ENCODE measurements at places on chromosomes 6 and 20.

DNA sequence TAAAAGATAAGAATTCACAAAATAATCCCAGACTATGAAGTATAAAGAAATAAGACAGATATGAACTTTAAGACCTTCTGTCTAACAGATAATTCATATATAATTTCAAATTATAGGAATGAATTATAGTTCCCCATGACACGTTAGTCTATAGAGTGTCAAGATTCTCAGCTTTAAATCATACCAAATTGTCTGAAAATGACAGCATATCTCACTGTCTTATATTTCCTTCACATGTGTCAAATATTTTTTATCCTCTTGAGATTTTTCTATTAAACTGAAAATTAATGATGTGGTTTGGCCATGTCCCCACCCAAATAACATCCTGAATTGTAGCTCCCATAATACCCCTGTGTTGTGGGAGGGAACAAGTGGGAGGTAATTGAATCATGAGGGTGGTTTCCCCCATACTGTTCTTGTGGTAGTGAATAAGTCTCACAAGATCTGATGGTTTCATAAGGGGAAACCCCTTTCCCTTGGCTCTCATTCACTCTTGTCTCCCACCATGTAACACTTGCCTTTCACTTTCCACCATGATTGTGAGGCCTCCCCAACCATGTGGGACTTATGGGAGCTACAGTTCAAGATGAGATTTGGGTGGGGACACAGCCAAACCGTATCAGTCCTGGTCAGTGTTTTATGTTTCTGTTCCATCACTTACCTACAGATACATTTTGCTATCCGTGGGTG lies 825.3 kb upstream of the GJE1 start:
- no peak for DNase-seq

- no peak for DNase-seq
Observed at GRCh38 chr20:49481116-49481515, 1.4 kb downstream of the KCNB1 start.

DNA sequence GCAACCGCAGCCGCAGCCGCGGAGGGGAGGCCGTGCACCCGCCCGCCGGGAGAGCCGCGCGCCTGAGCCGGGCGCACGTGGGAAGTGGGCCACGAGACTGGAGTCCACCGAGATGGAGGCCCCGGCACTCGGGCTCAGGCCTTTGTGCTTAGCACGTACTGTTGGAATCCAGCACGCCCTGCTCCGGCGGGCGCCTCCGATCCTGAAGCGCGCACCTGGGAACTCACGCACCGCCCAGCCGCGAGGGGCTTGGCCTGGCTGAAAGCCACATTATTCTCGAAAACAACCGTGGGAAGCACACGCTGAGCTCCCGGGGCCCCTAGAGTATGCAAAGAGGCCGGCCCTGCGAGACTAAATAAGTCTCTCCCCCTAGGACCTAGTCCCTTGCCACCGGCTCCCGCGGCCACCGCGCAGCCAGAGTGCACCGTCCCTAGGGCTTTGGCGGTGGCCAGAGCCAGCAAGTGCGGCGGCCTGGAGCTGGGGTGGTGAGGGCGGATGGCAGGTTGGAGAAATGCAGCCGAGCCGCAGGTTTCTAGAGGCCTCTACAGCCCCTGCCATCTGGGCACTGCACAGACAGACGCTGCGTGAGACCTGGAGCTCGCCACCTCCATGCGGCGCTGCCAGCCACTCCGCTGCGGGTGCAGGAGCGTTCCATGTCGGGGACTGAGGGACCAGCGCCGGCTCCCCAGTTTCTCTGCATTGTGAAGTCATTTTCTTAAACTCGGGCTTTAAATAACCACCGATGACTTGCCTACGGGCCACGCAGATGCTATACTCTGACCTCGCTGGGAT lies 42.0 kb upstream of the LY86 start:
- peak; percentile 24 for DNase-seq

DNA sequence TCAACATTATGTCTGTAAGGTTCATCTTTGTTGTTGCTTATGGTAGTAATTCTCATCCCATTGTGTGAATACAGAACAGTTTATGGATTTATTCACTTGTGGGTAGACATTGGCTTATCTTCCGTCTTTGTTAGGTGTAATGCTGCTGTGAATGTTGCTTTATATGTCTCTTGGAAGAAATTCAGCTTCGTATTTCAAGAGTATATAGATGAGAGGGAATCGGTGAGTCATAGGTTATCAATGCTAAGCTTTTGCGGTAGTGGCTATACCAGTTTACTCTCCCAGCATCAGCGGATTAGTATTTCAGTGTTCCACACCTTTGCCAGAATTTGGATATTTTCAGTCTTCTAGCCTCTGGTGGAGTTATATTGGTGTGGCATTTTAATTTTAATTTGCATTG lies 77.8 kb downstream of the ZFAND3 start:
- peak; percentile 55 for DNase-seq

DNA sequence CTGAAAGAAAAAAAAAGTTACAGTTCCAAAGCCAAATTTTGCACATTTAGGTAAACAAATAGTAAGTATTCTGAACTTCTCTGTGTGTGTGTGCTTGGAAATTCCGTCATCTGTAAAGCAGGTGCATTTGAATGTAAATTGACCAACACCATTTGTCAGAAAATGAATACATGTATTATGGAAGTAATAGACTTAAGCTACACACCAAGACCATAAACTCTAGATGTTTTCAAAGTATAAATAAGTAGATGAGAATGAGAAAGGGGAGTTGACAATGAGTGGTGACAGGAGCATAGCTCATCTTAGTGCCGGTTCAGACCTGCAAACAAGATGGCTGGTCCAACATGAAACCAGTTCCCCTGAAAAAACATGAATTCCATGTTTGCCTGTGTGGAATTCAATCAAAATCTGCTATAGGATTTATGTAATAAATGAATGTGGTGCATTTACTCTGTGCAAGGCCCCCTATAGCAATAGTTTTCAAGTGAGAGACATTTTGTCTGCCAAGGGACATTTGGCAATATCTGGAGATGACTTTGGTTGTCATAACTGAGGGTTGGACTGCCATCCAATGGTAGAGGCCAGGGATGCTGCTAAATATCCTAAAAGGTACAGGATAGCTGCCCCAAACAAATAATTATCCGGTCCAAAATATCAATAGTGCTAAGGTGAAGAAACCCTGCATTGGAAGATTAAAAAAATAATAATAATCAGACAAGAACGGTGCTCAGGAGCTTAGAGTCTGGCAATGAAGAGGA lies 11.0 kb upstream of the FILIP1 start:
- peak; percentile 7 for DNase-seq

- DNase-seq: no peak
Observed at GRCh38 chr6:17361013-17361412, 32.4 kb upstream of the CAP2 start.

DNA sequence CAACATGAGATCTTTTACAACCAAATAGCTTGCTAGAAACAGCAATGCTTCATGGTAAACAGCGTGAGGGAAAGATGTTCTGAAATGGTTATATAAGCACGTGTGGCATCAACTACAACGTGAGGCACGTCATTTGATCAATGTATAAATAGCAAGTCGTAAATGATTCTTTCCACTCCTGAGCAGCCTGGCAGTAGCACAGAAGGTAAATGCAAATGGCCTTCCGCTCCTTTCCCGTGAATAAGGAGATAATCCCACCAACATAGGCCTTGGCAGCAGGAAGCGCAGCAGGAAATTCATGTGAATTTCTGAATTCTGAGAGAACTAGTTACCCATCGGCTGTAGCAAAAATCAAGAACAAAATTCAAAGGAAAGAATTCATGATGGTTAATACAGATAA lies 17.0 kb downstream of the RPS6KA2 start:
- no peak for DNase-seq

DNA sequence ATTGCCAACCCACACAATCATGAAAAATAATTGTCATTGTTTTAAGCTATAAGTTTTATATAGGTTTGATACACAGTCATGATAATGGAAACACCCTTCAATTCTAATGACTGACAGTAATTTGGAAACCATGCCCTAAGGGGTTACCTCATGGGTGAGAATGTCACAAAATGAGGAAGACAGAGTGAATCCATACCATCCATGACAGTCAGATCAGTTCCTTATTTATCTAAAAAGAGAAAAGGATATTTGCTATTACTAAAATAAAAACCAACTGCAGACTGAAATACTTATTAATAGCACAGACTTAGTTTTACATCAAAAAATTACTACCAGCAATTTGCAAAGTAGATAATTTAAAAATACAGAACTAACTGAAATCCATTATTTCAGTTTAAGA lies 437.8 kb downstream of the UTRN start:
- DNase-seq: no peak

DNA sequence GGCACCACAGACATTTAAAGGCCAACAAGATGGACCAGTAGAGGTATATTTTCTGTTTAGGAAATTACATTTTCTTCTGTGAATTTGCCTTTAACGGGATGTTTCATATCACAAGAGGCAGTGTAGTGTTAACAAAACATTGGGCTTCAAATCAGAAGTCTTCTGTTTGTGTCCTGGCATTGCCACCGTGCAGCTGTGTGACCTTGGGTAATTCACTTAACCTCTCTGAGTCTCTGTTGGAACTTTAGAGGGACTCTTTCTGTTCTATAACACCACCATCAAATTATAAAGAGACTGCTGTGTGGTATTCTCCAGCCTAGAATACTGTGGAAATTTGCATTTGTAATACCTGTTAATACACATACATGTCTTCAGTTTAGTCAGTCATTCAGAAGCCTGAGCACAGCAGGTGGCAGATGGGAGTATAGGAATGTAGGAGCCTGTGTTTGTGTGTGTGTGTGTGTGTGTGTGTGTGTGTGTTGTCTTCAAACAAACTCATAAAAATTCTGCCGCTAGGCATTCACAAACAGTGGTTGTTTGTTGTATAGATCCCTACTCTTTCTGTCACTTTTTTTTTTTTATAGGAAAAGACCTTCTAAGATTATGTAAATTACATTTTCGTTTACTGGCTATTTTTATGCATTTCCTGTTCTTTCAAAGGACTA lies 22.6 kb downstream of the UST start:
- DNase-seq: no peak

- no peak for DNase-seq
Observed at GRCh38 chr6:26051665-26052310, 35.4 kb upstream of the HFE start.

GRCh38 chr20:46283426-46284039 lies 24.8 kb downstream of the CDH22 start:
- no peak for DNase-seq

DNA sequence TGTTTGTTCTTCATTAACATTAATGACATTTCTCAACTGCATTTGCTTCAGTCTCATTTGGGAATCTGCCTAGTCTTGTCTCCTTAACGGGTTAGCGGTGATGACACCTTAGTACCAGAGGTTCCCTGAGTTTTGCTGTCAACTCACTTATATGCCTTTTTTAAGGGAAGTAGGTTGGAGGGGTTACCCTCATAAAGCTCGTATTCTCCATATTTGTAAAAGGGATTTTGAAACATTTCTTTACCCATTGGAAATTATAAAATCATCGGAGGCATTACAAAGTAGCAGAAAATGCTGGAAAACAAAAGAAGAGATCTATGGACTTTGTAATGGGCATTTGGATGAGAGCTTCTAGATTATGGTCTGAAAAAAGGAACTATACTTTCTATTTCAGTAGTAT lies 88.7 kb upstream of the PRDM1 start:
- DNase-seq: no peak

- no peak for DNase-seq
Observed at GRCh38 chr20:57061051-57061900, 205.2 kb downstream of the BMP7 start.

DNA sequence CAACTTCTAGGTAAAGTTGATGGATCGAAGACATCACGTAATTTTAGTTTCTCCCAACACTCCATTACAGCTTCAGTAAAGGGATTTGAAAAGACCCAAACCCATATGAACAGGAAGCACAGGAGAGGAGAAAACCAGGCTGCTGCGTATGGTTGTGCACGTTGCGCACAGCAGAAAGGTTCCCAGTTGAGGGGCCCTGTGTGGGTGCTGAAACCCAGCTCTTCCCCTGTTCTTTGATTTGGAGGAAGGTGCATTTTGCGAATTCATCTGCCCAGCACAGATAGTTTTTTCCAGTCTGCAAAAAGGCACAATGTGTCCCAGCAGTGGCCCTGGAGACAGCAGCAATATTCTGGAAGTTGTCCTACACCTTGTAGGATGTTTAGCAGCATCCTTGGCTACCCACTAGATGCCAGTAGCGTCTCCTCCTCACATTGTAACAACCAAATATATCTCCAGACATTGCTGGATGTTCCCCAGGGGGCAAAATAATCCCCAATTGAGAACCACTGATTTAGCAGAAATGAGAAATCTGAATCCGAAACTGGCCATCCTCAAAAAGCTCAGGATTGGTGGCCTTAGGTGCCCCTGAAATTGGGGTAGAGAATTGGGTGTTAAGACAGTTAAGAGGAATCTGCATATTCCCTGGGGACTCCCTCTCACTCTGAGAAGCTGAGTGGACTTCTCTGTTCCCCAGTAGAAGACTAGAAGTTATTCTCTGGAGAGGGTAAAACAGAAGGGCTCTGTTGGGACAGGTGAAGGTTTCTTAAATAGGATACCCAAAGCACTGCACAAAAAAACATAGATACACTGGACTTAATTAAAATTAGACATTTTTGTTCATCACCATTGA lies 12.2 kb downstream of the SUN5 start:
- DNase-seq: no peak

Data from amniotic epithelial cell (primary cell).